Upper lobe of left lung (tissue), 6 donors: ENCODE measurements at places on chromosomes 3 and 15. TPM values are rescaled to one million over a fixed set of nuclear protein-coding genes. Genes with fewer than 3 reads are reported as not detected.

The DNAH1 gene
- total RNA-seq = 29.5 TPM

The NDUFB4 gene
- 29.2 TPM for total RNA-seq

The MYO5C gene
- total RNA-seq = 81.4 TPM

The FEZF2 gene
- total RNA-seq = not detected

The CPN2 gene
- total RNA-seq = not detected

The DISP2 gene
- total RNA-seq = 0.15 TPM

The SLC6A6 gene
- 104 TPM for total RNA-seq

The FGF12 gene
- 5.3 TPM for total RNA-seq

GRCh38 chr3:39190281-39191025 lies 1.9 kb downstream of the XIRP1 start:
- no peak for DNase-seq

- no peak for DNase-seq
Observed at GRCh38 chr3:194042927-194043326, 93.0 kb upstream of the HES1 start.

GRCh38 chr3:59734061-59734460 lies 684.2 kb upstream of the CFAP20DC start:
- DNase-seq = no peak

GRCh38 chr3:195263193-195263924 lies 7.6 kb downstream of the XXYLT1 start:
- no peak for DNase-seq

DNA sequence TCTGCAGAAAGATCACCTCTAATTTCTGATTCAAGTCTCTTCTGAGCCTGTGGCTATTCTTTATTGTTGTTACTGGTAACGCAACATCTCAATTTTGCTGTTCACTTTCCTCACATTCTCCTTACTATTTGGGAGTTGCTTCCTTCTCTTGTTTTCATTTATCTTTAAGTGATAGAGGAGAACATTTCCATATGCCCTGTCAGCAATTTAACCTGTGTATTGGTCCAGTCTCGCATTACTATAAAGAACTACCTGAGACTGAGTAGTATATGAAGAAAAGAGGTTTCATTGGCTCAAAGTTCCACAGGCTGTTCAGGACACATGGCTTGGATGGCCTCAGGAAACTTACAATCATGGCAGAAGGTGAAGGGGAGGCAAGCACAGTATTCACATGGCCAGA lies 1025.1 kb downstream of the OTOL1 start:
- DNase-seq = no peak

DNA sequence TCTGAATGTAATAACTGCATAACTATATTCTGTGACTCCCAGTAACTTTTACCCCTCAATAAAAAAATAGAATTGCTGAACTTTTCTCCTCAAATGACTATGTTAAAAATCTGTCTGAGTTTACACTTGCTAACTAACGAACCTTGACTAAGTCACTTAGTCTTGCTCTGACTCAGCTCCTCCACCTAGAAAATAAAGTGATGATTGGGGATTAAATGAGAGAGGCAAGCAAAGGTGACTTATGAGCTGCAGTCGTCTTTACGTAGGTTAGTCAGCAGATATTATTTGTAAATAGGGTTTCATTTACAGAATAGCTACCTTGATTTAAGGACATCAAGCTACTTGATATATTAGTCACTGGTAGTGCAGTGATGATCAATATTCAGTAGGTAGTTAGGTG lies 476.9 kb downstream of the MECOM start:
- no peak for DNase-seq

GRCh38 chr15:52137432-52138357 lies 25.1 kb upstream of the BCL2L10 start:
- peak; percentile 35 for DNase-seq

DNA sequence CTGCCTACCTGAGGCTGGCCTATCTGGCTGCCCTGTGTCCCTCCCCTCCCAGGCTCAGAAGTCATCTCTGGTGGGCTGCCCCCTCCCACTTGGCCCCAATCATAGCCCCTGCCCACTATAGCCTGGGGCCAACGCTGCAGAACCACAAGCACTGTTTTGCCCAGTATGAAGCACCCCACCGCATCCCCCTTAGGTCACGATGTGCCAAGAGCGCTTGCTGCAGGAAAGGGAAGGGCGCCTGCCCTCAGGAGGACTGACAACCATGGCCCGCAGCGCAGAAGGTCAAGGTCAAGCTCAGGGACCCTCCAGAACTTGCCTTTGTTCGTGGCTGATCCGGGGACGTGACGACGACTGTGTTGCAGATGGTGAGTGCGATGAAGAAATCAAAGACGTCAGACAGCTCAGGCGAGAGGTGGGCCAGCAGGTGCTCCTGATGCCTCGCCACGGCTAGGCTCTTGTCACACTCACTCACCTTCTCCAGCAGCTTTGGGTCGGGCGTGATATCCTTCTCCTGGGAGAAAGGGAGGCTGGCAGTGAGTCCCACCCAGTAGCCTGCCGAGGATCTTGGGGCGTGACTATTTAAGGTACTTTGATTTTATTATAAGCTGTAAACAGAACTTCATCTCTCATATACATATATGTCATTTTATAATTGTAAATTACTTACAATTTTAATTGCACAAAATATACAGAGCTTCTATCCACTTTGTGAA lies 146.6 kb downstream of the ATP10A start:
- DNase-seq = no peak
